Lower leg skin (tissue), 4 donors: ENCODE measurements at places on chromosomes 1 and 21. TPM values are rescaled to one million over a fixed set of nuclear protein-coding genes. Genes with fewer than 3 reads are reported as not detected.

The NCF2 gene
- 35.3 TPM for total RNA-seq

The DMRTA2 gene
- not detected for total RNA-seq

The HTR6 gene
- total RNA-seq: not detected

The SNRPE gene
- 38.3 TPM for total RNA-seq

The OR14A2 gene
- not detected for total RNA-seq

The RGS5 gene
- 16.0 TPM for total RNA-seq

The KIF2C gene
- total RNA-seq: 0.76 TPM

The IL20 gene
- total RNA-seq: not detected

The YOD1 gene
- total RNA-seq: 91.8 TPM

The CFAP141 gene
- not detected for total RNA-seq

The ALPL gene
- 2.0 TPM for total RNA-seq

The S100A7A gene
- not detected for total RNA-seq

The PRDM2 gene
- 69.9 TPM for total RNA-seq

The ZZZ3 gene
- 55.7 TPM for total RNA-seq

The RSBN1 gene
- total RNA-seq: 24.0 TPM

The OR2M3 gene
- total RNA-seq: not detected

- no peak for DNase-seq
These were observed 89.7 kb downstream of the DMRTA2 start for GRCh38 chr1:50333595-50333974.

DNA sequence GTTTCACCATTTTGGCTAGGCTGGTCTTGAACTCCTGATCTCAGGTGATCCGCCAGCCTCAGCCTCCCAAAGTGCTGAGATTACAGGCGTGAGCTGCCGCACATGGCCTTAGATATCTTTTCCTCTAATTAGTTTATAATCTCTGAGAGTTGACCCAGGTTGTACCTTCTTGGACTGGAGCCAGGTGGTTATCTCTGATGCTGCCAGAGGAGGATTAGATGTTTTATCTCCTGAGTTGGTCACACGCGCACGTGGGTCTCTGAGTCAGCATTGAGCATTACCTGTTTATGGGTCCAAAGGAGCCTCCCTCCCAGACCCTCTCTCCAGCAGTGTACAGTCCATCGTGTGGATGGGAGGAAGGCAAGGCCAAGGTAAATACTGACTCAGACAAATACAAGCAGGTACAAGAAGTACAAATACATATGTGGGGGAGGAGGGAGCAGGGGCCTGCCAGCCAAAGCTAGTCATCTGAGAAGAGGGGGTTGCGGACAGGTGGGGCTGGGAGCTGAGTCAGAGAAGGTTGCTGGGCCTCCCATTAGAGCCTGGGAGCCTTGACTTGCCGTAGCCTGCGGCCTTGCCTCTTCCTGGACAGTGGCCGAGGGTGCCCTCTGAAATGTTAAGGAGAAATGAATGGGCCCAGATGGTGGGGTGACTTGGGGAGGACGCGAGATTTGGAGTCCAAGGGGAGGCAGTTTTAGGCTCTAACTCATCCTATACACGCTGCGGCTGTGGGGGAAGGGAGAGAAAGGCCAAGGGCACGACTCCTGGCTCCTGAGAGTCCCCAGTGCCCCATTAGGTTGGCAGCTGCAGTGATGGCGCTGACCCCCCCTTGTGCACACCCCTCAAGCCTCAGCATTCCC, 13.1 kb downstream of the IL6R start:
- no peak for DNase-seq

DNA sequence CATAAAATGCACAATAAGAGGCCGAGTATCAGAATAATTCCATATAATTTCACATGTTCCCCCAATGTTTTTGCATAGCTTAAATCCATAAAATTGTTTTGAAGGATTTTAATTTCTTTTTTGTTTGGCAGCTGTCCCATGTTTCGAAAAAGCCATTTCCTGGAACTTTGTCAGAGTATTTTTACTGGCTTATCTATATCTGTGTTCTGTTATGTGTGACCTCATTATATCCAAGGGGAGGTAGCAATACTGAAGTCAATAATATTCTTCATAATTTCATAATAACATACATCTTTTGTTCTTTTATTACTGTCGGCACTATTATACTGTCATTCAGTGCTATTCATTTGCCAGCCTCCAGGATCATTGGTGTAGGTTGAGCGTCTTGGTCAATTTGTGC, 9.4 kb upstream of the BACH1 start:
- no peak for DNase-seq

DNA sequence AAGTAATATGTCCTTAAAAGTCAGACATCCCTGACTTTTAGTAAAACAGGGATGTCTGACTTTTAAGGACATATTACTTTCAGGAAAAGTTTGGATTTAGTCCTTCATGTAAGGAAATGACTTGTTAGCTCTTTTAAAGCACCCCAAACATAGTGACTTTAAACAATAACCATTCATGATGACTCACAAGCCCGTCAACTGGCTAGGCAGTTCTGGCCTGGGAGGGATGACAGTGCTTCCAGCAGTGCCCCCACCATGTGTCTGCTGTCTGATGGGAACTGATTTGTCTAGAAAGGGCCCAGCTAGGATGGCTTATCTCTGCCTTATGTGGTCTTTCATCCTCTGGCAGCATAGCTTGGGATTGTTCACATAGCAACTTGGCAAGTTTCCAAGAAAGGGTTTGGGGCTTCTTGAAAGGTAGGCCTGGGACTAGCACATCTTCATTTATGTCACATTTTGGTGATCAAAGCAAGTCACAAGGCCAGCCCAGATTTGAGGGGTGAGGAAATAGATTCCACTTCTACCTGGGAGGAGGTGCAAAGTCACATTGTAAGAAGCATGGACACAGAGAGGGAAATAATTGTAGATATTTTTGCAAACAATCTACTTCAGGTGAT, 143.5 kb downstream of the C1orf94 start:
- no peak for DNase-seq

DNA sequence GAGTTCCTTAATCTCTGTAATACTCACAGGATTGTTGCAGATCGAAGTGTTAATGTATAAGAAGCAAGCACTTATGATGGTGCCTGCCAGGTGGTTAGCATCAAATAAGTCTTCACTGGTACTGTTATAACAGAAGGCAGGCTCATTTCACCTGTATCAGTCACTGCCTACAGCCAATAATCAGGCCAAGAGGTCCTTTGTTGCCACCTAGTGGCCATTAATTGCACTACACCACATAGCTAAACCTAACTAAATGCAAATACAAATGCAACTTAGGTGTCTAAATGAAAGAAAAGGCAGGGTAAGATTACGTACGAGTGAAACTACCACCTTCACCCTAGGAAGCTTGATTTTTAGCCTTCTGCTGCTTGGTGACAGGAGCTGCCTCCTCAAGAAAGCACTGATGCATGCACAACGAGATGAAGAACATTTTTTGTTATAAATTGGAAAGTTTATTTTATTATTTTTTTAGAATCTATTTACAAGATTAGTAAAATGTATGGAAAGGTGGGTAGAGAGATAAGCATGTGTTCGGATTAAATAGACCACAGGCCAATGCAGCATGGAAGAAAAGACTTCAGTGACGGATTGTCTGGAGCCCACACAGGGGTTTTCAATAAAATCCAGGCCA, 334.8 kb upstream of the CAMK1G start:
- DNase-seq: peak; percentile 60

DNA sequence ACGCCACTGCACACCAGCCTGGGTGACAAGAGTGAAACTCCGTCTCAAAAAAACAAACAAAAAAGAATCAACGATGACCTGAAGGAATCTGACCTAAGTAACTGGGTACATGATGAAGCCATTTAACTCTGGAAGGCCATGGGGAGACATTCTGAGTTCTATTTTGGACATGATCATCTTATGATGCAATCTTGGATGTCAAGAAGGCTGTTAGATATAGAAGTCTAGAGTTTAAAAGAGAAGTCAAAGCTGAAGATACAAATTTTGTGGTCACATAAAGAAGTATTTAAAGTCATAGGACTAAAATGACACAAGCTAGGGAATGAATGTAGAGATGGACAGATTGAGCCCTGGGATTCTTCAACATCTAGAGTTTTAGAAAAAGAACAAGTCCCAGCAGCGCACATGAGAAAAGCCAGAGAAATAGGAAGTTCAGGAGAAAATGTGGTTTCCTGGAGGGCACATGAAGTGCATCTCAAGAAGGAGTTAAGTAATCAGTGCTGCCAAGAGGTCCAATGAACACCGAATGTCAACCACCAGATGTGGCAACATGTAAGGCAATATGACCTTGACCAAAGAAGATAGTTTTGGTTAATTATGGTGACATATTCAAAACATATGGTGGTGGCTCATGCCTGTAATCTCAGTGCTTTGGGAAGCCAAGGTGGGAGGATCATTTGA, 26.8 kb downstream of the ELK4 start:
- DNase-seq: peak; percentile 29

DNA sequence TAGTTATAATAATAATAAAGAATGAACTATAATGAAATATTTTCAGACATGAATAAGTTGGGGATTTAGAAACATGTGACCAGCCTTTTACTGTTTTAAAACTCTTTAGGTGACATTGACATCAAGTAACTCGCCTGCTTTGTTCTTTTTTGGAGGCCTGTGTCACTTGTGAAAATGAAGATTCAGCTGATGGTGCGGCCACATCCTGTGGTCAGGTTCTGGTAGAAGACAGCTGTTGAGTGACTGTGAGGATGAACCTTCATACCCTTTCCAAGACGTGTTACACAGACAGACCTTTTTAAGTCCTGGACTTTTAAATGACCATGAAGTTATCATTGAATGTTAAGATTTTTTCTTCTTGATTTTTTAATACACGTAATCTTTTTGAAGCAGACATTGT, 10.3 kb downstream of the UTS2 start:
- no peak for DNase-seq

DNA sequence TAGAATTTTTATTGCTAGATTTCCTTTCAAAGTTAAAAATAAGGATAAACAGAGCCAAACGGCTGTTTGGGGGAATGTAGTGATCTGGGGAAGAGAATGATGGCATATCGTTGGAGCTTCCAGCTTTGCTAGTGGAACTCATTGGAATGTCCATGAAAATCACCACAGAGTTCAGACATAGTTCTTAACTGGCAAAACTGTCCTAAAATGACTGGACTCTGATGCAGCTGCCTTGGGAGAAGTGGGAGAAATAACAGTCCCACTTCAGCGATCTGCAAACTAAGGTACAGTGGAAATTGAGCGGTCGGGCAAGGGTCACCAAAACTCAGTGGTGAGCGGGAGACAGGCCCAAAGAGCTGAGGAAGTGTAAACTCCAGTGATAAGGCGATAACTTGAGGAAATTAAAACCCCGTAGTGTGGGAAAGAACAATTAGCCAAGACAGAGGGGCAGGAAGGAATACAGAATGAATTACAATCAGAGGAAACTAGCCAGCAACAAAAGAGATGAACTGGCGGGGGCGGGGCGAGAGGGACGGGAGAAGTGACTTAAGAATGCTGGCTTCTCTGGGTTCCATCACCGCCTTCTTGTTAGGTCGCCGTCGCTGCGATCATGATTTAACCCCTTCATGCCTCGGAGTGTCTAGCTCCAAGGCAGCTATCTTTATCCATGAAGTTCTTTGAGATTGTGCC, 89.8 kb upstream of the ARHGAP29 start:
- DNase-seq: peak; percentile 47

GRCh38 chr1:221718381-221719277, 23.3 kb downstream of the DUSP10 start:
- no peak for DNase-seq

DNA sequence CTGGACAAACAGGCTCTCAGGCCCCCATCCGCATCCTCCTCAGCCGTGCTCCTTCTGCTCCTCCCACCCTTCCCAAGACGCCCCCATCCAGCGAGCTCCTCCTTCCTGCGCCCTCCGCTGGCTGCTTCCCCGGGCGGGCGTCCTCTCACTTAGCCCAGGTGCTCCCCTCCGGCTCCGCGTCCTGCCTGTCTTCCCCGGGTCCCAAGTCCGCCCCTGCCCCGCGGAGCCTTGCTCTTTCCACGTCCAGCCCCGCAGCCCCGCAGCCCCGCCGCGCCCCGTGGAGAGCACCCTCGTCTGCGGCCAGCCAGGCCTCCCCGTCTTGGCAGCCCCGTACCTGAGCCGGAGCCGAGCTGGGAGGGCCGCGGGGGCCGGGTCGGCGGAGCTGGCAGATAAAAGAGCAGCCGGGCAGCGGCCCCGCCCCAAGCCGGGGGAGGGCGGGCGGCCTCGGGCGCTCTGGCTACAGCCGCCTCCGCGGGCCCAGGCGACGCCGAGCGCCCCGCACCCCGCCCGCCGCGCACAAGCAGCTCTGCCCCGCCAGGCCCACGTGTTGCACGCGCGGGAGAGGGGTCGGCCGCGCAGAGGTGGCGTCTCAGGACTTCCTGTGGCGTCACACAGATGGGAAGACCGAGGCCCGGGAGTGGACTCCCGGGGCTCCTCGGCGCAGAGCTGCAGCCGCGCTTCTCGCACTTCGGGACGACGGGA, at the start of gene PAQR7:
PAQR7 (minus strand) TSS at position 555 of the 702 bp plus-strand sequence. CDS start 11,869 bp downstream, outside the sequence.
- DNase-seq: peak; percentile 51

GRCh38 chr1:29602203-29602602, 365.9 kb downstream of the PTPRU start:
- no peak for DNase-seq

- DNase-seq: no peak
These were observed 13.1 kb downstream of the FAM78B start for GRCh38 chr1:166153525-166154314.
